Vagina (tissue), 2 donors: ENCODE measurements at places on chromosomes 11 and 22.

GRCh38 chr11:75721852-75722668, 4.4 kb downstream of the MOGAT2 start:
- DNase-seq, result no peak

GRCh38 chr22:35488513-35488912, 52.1 kb upstream of the RASD2 start:
- no peak for DNase-seq

GRCh38 chr11:44949160-44950030, 1.3 kb downstream of the TP53I11 start:
- DNase-seq, result no peak

DNA sequence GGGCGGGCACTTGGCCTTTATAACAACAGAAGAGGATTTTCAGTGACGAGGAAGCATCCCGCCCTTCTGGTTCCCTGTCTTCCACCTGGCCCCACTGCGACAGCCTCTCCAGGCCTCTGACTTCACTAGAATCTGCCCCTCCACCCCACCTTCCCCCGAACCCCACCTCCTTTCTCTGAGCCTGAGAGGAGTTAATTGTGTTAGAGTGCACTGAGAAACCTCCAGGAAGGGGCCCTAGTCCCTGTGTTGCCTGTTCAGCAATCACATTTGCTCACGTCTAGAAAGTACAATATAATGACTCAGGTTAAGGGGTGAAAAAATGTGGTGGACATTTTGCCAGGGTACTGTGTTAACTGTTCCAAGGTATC, 38.8 kb downstream of the PTPRJ start:
- no peak for DNase-seq

DNA sequence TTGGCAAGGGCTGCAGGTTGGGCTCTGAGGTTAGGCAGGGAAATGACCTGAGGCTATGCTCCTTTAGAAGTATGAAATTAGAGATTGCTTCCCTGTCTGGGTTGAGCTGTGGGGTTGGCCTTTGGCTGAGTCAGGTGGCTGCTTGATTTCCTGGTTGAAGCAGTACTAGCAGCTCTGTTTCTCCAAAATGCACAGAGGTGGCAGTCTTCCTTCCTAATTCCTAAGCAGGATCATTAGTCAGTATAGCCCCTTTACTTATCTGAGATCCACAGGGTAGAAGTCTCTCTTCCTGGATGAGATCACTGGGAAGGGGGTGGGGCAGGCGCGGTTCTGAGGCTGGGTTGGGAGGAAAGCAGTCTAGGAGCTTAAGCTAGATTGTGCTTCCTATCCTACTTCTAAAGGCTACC, 1917.5 kb downstream of the LRRC4C start:
- no peak for DNase-seq

- DNase-seq, result no peak
Observed at GRCh38 chr11:93906486-93906885, 56.1 kb upstream of the VSTM5 start.

GRCh38 chr11:118641397-118642019, 34.1 kb downstream of the PHLDB1 start:
- no peak for DNase-seq

DNA sequence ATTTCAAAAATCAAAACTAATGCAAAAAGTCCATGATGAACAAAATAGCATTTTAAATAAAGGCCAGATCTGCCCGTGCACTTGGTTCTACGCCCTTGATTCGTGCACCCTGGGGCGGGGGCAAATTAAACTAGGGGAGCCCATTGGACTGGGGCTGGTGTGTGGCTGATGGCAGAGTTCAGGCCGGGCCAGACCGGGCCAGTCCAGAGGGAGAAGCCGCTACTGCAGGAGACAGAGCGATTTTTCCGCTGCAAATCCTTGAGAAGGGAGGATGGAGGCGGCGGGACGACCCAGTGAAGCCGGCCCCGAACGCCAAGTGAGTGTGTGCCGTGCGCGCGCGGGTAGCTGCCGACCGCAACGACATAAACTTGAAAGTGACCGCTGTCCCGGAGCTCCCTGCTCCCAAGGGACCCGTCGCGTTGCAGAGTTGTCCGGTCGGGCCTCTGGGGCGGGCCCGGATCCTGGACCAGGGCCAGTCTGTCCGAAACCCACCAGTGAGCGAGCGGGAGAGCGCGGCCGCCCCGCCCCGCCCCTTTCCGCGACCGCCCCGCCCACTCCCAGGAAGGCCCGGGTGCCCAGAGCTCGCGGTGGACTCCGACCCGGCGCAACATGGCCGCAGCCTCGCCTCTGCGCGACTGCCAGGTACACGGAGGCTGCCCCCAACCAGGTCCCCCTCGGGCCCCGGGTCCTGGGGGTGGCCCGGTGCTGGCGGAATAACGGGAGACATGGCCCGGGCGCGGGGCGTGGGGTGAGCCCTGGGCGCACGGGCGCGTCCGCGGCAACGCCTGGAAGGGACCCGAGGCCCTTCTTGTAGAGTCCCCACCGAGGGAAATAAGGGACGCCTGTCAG, at the start of gene TTC38:
TTC38 (plus strand) TSS at position 578 of the 849 bp plus-strand sequence; CDS start at position 610, 32 bp downstream.
- DNase-seq, result no peak

DNA sequence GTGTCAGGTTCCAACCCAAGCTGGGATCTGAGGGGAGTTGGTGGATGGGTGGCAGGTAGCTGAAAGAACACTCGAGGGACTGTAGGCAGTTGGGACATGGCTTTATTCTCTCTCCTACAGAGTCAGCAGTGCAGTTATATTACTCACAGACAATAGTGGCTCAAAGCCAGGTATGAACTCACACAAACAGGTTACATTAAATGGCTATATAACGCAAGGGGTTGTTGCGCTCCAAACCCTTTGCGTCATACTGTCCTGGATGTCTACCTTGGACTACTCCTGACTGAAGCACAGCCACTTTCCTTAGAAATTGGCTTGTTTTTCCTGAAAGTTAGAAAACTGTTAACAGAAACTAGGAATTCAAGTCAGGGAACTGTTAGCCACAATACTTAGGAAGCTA, 66.4 kb upstream of the OR4B1 start:
- no peak for DNase-seq

GRCh38 chr11:118956094-118956846, at the start of gene UPK2:
Gene UPK2 (plus strand): TSS chr11:118956298. CDS start chr11:118956351, 53 bp downstream.
- DNase-seq, result no peak

DNA sequence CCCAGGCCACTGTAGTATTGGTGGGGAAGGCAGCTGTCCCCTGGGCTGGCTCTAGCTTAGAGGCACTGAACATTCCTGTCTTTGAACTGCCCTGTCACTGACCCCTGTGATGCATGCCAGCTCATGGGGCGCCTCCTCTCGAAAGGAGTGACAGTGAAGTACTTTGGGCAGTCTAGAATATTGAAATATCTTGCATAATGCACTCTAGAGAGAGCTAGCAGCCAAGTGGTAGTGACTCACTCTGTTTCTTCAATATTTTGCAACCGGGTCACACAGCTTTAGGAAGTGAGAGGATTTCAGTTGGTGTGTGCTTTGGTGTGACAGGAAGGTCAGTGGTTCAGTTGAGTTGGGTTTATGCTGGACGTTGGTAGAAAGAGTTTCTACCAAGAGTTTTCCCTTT, 35.5 kb upstream of the ST14 start:
- no peak for DNase-seq

DNA sequence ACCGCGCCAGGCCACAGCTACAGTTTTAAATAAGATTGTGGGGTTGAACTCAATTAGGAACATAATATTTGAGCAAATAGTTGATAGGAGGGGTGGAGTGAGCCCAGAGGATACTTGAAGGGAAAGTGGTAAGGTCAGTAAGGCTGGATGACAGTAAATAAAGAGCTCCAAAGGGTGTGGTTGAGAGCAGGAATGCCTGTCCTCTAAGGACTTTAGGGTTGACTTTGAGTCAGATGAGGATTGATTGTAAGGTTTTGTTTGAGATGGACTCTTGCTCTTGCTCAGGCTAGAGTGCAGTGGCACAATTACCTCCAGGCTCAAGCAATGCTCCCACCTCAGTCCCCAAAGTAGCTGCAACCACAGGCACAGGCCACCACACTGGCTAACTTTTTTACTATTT, 2.4 kb downstream of the FOXR1 start:
- DNase-seq, result no peak

DNA sequence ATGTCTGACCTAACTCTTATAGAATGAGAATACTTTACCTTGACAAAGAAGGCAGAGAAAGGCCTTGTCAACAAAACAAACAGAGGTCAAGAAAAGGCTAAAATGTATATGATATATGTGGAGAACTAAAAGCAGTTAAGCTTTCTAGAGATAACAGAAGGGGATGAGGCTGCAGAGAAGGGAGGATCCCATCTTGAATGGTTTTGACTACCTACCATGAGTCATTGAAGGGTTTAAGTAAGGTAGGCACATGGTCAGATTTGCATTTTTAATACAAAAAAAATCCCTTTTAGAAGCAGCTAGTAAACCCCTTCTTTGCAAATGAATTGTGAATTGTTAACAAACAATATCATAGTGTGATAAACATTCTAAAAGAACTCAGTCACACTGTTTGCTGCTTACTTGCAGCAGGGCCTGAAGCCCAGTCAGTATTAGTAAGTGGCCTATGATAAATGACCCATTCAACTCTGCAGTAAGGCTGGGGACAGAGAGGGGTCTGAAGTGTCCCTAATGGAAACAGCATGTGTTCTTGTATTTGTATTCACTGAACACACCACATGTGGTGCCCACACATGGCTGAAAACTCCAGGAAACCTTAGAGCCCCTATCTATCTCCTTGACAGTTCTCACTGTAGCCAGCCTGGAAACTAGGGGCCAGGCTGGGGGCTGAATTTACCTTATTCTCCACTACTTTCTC, 328.8 kb upstream of the PITPNB start:
- DNase-seq, result no peak

GRCh38 chr11:14519597-14519916, 629 bp downstream of the PSMA1 start:
- no peak for DNase-seq

DNA sequence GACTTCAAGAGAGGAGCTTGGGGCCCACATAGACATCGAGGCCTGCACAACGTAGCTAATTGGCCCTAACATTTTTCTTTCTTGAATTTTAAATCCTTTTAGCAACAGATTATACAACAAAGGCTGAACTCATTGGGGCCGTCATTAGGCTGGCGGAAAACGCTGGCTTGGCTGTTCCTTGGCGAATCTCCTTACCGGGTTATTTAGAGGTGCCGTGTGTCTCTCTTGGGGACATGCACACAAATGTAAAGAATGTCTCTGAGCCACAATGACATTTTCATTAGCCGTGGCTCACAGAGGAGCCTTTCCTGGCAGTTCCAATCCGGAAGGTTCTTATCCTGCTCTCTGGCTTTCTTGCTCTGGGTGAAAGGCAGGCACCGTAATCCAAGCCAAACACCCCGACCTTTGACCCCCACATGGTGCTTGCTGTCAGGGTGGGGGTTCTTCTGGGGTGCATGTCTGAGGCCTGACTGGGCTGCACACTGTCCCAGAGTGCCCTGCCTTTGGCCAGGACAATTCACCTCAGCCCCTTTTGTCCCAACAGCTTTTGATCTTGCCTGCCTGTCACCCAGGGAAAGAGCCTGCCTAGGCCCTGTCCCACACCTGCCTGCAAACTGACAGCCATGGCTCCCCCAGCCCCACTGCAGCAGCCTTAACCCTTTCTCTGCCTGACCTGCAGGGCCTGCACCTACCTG, 9.2 kb upstream of the FGF3 start:
- DNase-seq, result no peak

DNA sequence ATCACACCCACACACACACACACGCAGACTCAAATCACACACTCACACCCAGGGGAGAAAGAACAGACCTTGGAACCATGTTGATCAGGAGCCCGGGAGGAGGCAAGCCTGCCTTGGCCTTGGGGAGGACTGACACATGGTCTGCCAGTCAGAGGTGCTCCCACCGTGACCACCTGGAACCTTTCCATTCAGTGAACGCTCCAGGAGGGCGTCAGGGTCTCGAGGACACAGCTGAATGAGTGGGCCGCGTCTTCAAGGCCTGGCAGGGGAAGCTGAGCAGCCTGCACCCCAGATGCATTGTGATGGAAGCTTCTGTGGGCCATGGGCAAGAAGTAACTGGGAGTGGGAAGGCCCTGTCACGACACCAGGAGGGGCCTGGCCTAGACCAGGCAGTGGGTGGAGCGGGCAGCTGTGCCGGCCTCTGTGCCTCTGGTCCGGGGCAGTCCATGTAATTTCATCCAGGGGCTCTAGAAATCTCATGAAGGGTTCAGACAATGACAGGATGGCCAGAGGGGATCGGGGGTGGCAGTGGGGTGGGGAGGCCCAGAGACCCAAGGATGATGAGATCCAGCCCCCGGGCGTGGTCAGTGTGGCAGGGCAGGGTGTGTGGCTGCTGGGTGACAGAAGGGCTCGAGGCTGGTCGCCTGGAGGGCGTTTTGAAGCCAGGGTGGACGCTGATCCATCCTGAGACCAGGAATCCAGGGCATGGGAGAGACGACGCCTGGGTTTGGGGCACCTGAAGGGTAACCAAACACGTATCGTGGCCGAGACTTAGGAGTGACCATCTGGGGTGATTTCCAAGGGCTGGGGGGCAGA, 53.7 kb downstream of the IGF2 start:
- no peak for DNase-seq

- no peak for DNase-seq
Observed at GRCh38 chr11:112745973-112746372, 215.2 kb upstream of the NCAM1 start.

GRCh38 chr22:31618471-31619176, 43.4 kb downstream of the PISD start:
- no peak for DNase-seq

DNA sequence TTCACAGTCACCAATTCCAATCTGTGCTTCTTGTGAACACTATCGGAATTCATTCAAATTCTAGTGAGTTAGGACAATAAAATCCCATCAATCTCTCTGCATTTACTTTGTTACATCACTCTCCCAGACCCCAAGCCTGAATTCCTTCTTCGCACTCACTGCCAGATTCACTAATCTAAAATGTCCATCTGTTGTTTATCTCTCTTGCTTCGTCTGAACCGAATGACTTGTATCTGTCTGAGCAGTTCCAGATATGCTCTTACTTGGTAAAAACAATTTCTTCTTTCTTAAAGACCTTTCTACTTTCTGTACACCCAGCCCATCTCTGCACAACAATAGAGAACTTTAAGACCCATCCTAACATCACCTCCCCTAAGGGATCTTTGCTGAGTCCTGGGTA, 7.0 kb downstream of the MMP10 start:
- DNase-seq, result no peak

- DNase-seq, result no peak
Observed at GRCh38 chr11:103959279-103959942, 77.0 kb upstream of the DDI1 start.

DNA sequence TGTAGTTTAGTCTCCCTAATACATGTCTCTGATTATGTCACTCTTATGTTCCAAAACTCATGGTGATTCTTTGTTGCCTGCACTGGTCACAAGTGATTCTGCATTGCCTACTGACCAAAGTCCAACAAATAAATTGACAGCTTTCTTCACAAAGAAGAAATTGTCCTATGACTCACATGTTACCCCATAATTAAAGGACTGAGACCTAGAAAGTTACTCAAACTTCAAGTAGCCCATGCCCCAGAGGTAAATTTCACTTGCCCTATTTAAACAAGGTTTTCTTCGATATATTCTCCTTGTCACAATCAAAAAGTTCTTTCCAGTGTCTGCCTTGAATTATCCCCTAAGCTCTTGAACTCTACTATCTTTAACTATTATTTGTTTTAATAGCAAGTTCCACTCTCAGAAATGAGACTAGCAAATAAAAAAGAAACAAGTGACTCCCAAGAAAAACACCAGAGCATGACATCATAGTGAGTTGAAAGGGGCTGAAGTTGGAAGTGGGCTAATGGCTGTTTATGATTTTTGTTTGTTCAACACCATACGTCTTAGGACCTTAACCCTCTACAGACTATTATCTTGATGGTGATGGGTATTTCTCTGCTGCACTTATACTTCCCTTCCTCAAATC, 94.5 kb upstream of the BLID start:
- DNase-seq, result no peak
